Motor neuron (in vitro differentiated cells): ENCODE measurements at places on chromosomes 2 and 18.

DNA sequence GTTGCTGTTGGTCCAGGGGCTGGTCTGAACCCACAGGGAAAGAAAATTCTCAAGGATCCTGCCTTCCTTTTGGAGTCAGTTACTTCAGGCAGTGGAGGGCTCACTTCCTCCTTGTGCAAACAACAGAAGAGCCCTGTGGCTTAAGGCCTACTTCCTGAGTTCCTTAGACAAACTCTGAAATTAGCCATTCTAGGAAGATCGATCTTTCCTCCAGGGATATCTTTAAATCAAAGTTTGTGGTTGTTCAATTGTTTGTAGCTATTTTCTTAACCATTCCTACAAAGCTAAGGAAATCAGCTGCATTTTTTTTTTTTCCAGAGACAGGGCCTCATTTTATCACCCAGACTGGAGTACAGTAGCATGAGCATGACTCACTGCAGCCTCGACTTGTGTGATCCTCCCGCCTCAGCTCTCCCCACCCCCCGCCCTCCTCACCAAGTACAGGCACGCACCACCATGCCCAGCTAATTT is 156.0 kb downstream of the TANC1 start:
- ATAC-seq, result peak; percentile 90

- no peak for ATAC-seq
Observed at GRCh38 chr2:29576231-29576630, 345.2 kb downstream of the ALK start.

- no peak for ATAC-seq
Observed at GRCh38 chr2:168978461-168978861, 52.7 kb downstream of the ABCB11 start.

- ATAC-seq, result peak; percentile 55
Observed at GRCh38 chr2:139790807-139791752, 1010.9 kb upstream of the NXPH2 start.

DNA sequence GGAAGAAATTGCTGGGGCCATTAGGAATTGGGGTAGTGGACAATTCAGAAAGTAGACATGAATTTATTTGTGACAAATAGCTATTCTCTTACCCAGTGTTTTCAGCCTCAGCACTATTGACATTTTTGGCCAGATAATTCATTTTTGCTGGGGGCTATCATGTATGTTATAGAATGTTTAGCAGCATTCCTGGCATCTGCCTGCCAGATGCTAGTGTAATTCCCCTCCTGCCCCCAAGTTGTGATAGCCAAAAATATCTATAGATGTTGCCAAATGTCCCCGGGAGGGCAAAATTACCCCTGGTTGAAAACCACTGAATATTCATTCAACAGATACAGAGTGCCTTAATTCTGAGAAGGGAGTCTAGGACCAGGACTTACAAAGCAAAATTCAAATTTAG is 183.6 kb downstream of the BABAM2 start:
- ATAC-seq, result no peak

- ATAC-seq, result no peak
Observed at GRCh38 chr2:230866756-230867523, 2.2 kb downstream of the ITM2C start.

GRCh38 chr2:62001431-62001830 is 96.0 kb downstream of the COMMD1 start:
- no peak for ATAC-seq

DNA sequence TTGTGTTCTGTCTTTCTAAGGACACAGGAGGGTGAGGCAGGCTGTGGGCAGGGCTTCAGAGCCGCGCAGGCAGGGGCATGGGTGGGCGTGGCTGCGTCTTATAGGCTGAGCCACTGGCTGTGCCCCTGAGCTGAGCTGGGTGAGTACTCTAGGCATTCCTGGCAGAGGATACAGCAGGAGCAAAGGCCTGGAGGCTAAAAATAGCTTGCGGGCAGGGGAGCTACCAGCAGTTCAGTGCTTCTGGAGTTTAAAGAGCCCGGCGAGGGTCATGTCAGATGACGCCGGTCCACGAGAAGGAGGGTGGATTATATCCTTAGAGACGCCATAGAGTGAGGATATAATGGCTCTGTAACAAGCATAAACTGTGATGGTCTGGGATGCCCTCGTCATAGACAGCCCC is 31.5 kb upstream of the PDIA6 start:
- peak; percentile 94 for ATAC-seq

DNA sequence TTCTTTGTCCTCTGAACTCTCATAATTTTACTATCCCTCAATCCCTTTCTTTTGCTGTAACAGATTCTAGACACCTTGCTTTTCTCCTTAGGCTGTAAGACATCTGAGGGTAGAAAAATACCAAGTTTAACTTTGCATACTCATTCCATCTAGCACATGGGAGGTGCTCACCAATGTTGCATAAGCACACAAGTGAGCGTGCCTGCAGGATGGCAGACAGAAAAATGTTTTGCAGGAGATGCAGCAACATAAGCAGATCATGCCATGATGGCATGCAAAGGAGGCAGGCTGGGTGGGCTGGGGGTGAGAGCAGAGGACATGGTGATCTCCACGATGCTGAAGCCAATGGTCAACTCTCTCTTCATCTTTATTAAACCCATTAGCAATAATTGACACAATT is 24.1 kb downstream of the CYRIA start:
- no peak for ATAC-seq

- ATAC-seq, result no peak
Observed at GRCh38 chr2:158395166-158395565, 61.4 kb downstream of the CCDC148 start.

DNA sequence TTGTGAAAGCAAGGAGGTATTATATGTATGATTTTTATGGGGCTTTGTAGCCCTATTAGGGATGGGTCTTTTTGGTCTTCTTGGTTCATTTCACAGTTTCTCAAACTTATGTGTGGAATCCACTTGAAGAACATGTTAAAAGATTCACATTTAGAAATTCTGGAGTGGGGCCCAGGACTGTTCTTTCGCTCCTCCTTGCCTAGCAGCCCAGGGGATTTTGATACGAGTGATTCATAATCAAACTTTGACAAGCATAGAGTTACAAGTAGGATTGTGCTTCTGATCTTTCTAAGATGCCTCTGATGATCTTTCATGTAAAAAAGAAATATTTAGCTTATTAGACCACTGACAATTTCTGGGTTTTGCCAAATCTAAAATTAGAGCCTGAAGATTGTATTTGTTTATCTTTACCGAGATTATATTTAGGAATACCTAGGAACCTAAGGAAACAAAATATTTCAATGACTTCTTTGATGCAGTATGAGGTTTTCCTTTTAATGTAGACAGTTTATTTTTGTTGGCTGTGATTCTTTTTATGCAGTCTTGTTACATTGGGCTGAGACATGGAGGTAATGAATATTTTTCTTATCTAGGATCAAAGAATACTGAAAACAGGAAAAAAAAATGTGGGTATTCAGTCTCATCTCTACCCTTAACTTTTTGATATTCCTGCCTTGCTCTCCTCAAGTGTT is 324.0 kb downstream of the PARD3B start:
- ATAC-seq, result no peak

DNA sequence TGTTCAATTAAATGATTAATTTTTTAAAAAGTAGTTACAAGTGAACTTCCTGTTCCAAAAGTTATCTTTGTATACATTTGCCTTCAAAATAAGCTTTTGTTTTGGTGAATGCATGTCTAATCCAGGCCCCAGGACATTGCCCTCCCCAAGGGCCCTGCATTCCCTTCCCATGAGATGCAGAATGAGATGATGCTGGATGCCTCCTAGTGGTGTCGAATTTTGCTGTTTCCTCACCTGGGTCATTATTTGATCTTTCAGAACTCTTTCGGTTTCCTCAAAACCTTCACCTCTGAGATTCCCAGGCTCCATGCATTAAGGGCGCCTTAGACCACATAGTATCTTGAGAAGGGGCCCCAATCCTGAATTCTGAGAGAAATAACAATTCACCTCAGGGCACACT is 728.8 kb downstream of the CNTNAP5 start:
- no peak for ATAC-seq

DNA sequence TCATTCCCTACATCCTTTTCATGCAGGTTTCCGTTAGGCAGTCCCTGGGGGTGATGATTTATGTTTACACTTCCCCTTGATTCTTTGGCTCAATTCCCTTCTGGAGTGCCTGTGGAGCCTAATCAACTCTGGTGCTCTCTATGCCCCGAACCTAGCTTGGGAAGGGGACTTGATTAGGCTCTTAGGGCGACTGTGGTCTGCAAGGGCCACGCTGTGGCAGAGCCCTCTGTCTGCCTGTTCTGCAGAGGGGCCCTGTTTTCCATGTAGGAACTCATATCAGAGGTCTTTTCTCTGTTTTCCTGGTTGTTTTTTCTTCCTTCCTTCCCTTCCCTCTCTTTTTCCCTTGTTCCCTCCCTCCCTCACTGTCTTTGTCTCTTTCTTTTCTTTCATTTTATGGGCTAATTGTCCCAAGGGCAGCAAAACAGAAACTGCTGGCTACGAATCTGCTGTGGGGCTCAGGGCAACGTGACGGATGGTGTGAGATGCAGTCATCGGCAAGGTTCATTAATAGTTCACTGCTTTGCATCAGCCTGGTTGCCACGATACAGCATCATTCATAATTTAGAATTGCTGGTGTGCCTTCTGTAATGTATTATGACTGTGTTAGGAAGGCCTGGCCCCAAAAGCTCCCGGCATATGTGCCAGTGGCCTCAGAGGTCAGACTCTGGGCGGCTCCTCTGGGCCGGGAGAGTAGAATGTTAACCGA is 134.5 kb downstream of the NAPG start:
- ATAC-seq, result peak; percentile 95

GRCh38 chr2:15031745-15032240 is 399.3 kb downstream of the LRATD1 start:
- peak; percentile 73 for ATAC-seq

DNA sequence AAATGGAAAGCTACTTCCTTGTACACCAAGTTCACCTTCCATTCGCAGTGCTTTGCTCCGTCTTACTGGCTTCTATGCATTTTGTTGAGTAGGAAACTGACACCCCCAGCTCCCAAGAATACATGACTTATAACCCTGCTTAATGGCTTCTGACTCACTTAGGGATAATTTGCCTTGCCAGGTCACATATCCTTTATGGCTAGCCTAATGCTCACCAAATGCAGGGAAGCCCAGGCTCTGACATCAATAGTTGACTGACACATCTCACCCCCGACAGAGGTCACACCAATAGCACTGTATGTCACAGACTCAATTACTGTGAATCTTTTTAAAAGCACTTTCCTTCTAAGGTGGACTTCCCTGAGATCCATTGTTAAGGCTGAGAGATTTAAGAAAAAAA is 147.2 kb downstream of the DTNA start:
- ATAC-seq, result peak; percentile 82

DNA sequence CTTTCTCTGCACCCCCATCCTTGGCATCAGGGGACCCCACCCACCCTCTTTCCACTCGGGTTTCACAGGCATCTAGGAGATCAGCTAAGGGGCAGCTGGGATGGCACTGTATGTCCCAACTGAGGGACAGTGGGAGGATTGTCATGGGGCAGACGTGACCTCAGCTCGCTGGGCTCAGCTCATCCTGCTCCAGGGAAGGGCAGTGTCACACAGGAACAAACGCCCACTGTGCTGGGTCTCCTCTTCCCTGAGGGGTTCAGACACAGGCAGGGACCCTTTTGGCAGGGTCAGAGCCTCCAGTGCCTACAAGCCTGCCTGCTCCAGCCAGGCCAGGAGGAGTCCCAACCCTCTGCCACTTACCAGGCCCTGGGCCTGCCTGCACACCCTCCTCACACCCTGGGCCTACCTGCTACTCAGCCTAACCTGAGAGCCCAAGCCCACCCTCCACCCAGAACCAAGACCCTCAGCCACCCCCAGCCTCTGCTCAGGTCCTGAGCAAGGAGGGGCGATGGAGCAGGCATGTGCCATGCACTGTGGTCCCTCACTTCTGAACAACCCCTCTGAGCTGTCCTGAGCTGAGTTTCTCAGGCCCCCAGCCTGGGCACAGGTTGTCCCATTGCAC is 68.2 kb downstream of the HS1BP3 start:
- no peak for ATAC-seq

- no peak for ATAC-seq
Observed at GRCh38 chr2:235105821-235106359, 154.1 kb downstream of the SH3BP4 start.

GRCh38 chr18:74775239-74775638 is 177.6 kb downstream of the ZNF407 start:
- ATAC-seq, result no peak

GRCh38 chr2:8543060-8543382 is 138.8 kb upstream of the ID2 start:
- ATAC-seq, result no peak

DNA sequence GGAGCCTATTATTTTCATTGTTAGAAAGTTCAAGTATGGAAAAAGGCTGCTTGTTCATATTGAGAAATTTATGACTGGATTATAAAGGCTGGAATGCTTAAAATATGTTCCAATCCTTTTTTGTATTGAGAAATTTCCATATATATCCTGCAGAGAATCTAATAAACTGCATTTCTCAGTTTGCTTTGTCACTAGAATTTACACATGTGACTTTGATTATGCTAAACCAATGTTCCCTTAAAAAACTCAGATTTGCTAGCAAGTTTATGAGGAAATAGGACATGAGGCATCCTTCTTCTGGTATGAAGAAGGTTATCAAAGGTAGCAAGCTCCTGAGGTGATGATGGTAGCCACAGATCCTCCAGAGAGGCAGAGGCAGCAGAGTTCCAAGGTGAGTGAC is 29.2 kb upstream of the DSEL start:
- no peak for ATAC-seq

DNA sequence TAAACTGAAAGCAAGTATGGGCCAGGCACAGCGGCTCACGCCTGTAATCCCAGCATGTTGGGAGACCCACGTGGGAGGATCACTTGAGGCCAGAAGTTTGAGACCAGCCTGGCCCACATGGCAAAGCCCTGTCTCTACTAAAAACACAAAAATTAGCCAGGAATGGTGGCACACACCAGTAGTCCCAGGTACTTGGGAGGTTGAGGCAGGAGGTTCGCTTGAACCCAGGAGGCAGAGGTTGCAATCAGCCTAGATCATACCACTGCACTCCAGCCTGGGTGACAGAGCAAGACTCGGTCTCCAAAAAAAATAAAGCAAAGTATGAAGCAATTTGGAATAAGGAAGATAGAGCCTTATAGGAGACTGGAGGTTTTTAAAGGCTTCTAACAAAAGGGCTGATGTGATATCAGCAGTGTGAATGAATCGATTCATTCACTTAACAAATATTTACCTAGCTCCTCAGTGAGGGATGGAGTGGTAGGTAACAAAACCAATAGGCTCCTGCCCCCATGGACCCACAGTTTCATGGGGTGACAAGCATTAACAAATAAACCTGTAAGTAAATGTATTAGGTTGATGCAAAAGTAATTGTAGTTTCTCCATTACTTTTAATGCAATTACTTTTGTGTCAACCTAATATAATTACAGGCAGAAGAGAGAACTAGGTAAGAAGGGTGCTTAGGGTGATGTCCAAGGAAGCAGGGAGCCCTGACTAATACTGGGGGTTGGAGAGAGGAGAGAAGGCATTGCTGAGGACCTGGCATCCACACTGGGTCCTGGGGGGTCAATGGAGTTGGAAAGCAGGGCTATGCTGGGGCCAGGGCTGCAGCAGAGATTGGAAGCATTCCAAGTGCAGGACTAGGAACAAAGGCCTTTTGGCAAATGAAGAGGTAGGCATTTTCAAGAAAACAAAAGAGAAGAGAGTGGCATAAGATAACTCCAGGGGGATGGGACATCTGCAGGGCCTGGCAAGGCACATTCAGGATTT is 195.4 kb upstream of the ARL4C start:
- ATAC-seq, result no peak

GRCh38 chr2:79670198-79670597 is 157.3 kb downstream of the CTNNA2 start:
- ATAC-seq, result no peak

GRCh38 chr2:119198240-119198840 is 25.3 kb upstream of the STEAP3 start:
- ATAC-seq, result no peak
